ENCODE measurements at places on chromosomes 6 and 20. TPM values are rescaled to one million over a fixed set of nuclear protein-coding genes. Genes with fewer than 3 reads are reported as not detected.

DNA sequence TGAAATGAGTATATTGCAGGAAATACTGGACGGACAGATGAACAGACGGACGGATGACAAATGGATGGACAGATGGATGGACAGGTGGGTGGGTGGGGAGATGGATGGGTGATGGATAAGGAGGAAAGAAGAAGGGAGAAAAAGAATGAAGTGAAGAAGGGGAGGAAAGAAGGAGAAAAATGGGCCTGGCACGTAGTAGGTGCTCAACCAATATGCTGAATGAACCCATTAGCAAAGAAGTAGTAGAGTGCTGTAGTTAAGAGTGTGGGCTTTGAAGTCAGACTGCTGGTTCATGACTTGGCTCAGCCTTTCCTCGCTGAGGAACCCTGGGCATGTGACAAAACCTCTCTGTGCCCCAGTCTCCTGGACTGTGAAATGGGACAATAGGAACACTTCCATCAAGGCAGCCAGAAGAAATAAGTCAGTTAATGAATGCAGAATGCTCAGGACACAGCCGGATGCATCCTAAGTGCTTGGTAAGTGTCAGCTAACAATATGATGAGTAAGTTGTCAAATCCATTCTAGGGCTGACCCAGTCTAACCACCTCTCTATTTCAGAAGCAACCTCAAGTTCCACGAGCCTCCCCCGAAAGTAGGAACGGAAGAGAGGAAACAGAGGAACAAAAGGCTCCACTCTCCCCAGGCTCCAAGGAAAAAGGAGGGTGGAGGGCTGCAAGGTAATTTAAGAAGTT lies 37.9 kb downstream of the PREX1 start:
- DNase-seq, result no peak

- DNase-seq, result no peak
Measured at GRCh38 chr6:74597266-74597665, 608.6 kb downstream of the COL12A1 start.

DNA sequence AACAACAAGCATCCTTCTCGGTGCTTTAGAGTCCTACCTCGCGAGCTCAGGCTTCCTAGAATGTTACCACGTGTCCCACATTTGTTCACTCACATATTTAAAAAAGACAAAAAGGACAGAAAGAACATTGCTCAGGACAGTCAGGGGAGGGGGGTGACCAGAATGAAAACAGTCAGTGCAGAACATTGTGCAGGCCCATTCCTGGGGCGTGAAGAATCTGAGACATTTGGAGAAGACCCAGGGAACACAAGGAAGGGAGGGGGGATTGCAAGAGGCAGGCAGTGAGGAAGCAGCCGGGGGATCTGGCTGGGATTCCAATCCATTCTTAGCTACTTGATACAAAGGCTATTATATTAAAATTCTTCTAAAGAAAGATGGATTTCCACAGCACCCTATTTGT lies 270.4 kb upstream of the CITED2 start:
- DNase-seq, result peak; percentile 48

DNA sequence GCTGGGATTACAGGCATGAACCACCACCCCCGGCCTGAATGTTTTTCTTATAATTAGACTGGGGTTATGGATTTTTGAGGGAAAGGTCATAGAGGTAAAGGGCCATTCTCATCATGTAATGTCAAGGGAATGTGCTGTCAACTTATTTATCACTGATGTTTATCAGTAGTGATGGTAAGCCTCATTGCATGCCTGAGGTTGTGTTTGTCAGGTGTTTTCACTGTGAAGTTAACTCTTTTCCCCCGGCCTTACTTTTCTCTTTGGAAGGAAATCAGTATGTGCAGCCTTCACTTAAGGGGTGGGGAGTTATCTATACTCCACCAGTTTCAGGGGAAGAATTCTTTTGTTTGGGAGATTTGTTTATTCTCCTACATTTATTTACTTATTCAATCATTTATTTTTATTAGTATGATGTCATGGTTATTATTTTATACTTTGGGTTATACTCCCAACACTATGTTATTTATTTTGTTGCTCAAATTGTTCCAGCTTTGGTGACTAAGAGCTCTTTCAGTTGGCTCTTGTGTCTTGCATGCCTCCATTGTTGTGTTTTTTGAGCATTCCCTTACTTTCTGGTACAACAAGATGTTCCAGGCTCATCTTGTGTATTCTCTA lies 2.8 kb upstream of the SLC17A5 start:
- no peak for DNase-seq

DNA sequence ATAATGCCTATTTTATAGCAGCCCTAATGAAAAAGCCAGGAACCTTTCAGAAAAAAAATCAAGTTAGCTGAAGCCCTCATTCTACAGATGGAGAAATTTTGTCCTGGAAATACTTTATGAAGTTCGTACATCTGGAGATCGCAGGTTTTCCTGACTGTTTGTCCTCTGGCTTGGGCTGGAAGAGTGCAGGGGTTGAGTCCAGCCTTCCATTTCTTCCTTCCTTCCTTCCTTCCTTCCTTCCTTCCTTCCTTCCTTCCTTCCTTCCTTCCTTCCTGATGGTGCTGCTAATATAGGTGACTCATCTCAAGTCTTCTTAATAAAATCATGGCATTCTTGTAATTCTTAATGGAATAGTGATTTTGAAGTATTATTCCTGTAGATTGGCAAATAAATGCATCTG lies 227.4 kb downstream of the CLVS2 start:
- no peak for DNase-seq

DNA sequence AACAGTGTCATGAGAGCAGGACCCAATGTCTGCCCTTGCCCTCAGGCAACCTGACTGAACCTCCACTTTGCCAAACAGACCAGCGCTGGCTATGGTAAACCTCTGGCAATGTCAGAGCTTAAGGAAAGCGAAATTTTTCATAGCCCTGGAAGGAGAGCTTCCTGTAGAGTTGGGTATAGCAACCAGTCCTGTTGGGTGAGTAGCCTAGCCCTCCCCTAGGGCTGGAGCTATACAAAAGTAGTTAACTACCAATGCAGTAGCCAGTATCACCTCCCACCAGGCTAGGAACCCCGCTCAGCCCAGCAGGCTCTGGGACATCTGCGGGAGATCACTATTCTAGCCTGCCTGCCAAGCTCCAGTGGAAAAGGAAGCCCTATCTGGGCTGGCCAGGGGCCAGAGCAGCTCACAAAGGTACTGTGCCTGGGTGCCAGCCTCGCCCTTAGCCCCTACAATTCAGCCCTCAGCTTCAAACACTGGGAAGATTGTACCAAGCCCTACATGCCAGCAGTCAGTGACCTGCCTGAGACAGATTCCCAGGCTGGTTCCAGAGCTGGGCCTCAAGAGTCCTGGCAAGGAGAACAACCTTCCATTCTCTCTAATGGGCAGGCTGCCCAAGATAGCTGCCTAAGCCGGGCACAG lies 7.9 kb downstream of the WFDC3 start:
- no peak for DNase-seq

- DNase-seq, result no peak
Measured at GRCh38 chr6:40528051-40528450, 59.1 kb downstream of the LRFN2 start.

RNF39 gene
- 113 TPM for total RNA-seq

CRYBG1 gene
- total RNA-seq, result 127 TPM

- no peak for DNase-seq
Measured at GRCh38 chr20:55216525-55217242, 741.3 kb downstream of the DOK5 start.

DNA sequence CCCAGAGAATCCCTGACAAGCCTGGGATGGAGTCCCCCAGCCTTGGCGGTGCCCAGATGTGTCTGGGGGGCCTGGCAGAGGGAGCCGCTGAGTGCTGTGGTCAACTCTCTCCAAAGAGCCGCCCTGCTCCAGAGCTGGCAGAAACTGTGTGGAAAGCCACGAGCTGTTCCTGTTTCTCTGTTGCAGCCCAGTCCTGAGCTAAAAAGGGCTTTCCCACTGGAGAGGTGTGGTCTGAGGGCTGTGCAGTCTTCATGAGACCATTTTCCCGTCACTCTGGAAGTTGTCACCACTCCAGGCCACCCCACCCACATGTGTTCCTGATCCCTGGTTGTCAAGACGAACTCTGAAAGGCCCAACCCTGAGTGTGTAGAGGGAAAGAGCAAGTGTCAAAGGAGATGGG lies 99.7 kb upstream of the KCNK16 start:
- DNase-seq, result peak; percentile 86

DNA sequence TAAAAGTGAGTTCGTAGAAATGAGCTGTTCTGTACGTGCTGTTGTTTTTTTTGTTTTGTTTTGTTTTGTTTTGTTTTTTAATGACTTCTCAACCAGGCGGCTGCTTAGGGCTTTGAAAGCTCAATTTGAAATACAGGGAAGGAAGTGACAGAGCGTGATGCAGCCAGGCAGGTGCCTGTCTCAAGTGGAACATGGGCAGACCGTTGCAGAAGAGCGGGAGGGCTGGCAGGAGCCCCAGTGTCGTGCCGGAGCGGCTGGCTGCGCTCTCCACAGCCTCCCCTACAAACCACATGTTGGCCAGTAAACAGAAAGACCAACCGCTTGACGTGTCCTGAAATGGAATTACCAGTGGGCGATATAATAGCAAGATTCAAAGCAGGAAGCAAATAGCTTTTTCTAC lies 164.9 kb upstream of the RREB1 start:
- DNase-seq, result peak; percentile 28

Data from lower leg skin (tissue), 4 donors.